OCI-LY7 (cell line): ENCODE measurements at places on chromosomes 1 and 21. TPM values are rescaled to one million over a fixed set of nuclear protein-coding genes. Genes with fewer than 3 reads are reported as not detected.

The C21orf91 gene
- total RNA-seq: 32.8 and 36.5 TPM in 2 replicates

The SLC44A3 gene
- total RNA-seq: not detected in 2 replicates

The FAM72B gene
- 74.1 and 91.4 TPM in 2 replicates for total RNA-seq

The LORICRIN gene
- total RNA-seq: not detected in 2 replicates

The GNG4 gene
- not detected in 2 replicates for total RNA-seq

The NBPF20 gene
- 6.5 and 6.7 TPM in 2 replicates for total RNA-seq

The OR2G6 gene
- not detected in 2 replicates for total RNA-seq

The PADI6 gene
- total RNA-seq: not detected in 2 replicates

The PDC gene
- total RNA-seq: not detected in 2 replicates

The TRAF3IP3 gene
- 46.6 and 53.6 TPM in 2 replicates for total RNA-seq

The HPDL gene
- 21.9 and 25.8 TPM in 2 replicates for total RNA-seq

GRCh38 chr1:22582661-22583635, 19.7 kb downstream of the EPHA8 start:
- DNase-seq: no peak

DNA sequence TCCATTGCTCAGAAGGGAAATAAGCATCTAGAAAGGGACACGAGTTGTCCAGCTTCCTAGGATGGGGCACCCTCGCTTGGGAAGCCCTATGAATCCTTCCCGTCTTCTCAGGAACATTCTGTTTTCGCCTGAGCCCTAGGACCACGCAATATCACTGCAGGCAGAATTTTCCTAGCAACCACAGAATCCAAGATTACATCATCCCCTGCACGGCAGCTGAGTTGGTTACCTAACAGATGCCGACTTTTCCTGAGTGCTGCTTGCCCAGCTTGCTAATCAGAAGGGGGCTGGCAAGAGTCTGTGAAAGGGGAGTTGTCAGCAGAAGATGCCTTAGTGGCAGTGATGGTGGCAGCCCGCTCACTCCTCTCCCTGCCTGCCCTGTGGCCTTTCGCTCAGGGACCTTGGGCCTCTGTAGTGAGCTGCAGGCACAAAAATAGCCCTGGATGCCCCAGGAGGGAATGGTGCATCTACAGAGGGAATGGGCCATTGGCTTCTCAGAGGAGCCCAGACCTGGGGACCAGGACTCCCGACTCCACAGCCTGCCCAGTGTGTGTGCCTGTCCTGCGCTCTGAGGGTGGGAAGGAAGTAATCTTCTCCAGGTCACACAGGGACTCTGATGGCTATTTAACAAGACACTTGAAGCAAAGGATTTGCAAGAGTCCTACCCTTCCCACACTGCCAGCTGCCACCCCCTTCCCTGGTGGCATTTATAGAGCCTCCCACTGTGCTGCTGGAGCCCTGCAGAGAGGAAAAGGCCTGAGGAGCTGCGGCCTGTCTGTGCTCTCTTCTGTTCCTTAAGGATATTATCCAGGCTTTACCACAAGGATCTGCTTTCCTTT, 28.9 kb upstream of the CLSTN1 start:
- no peak for DNase-seq

GRCh38 chr1:172928412-172928811, 122.3 kb downstream of the TNFSF18 start:
- DNase-seq: no peak

- peak; percentile 9 for DNase-seq
Measured at GRCh38 chr1:203271962-203272632, 33.2 kb upstream of the BTG2 start.

DNA sequence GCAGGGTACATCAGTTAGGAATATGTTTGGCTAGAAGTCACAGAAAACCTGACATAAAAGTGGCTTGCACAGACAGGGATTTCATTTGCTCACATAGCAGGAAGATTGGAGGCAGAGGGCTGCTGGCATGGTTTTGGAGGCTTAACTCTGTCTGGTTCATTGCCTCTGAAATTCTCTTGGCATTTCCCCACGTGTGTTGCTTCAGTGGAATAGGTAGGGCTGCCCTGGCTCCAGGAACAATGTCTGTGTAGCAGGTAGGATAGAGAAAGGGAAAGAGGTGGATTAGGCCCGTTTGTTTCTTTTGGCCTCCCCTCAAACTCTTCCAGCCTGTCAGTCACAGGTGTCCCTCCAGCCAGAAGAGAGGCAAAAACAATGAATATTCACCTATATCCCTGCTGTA, 20.5 kb upstream of the SIPA1L2 start:
- DNase-seq: no peak

DNA sequence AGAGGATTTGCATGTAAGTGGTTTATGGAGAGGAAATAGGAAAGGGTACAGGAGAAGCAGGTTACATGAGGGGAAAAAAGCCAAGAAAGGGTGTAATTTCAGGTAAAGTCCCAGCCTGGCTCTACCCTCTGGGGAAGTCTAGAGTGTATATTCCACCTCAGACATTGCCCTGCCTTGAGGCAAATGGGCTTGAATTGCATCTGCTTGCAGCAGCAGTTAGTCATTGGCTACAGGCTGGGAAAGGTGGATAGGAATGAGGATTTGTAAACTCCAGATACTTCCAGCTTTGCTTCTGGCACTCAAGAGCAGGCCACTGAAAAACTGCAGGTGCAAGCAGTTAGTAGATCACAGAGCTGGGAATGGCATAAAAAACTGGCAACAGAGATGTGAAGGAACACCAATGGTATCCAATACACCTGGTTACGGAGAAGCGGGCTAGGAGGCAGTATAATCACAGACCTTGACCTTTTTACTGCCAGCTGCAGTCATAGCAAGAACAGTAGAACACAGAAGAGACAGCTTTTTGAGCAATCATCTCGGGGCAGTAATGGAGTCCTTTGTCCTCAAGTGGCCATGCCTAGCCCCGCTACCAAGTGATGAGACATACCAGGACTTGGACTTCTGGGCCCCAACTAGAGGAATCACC, 226.9 kb upstream of the NRIP1 start:
- no peak for DNase-seq

GRCh38 chr1:62356257-62356835, 37.1 kb upstream of the KANK4 start:
- no peak for DNase-seq

GRCh38 chr1:27292106-27292505, 29.9 kb upstream of the TMEM222 start:
- no peak for DNase-seq

- no peak for DNase-seq
Measured at GRCh38 chr1:8076176-8076575, 50.1 kb upstream of the ERRFI1 start.

GRCh38 chr21:20856926-20857325, 141.3 kb upstream of the NCAM2 start:
- DNase-seq: no peak

DNA sequence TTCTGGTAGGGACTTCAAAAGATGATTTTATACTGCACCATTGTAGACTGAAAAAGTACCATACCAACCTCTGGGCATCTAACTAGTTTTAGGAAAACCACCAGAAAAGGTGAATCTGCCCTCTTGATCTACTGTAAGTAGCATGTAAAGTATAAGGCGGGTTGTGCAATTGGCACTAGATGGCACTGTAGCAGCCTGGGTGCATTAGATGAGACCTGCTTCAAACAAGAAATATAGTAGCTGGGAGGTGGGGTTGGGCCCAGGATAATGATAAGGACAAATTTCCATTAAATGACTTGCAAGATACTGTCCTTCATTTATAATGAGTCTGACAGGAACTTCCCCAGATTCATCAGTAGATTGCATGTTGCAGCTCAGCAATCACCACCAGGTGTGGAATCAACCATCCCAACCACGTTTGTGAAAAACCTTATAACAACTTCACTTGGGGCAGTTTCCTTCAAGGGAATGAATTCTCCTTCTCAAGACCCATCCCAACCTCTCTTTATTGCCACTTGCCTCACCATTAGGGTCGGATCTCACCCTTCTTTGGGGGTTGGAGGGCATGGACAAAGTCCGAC, 37.3 kb upstream of the IL10 start:
- DNase-seq: peak; percentile 51

- no peak for DNase-seq
Measured at GRCh38 chr1:118846443-118846842, 141.7 kb downstream of the TBX15 start.

- DNase-seq: no peak
Measured at GRCh38 chr1:29223521-29223920, 7.2 kb downstream of the MECR start.

GRCh38 chr1:234589854-234590620, 19.9 kb downstream of the IRF2BP2 start:
- no peak for DNase-seq

DNA sequence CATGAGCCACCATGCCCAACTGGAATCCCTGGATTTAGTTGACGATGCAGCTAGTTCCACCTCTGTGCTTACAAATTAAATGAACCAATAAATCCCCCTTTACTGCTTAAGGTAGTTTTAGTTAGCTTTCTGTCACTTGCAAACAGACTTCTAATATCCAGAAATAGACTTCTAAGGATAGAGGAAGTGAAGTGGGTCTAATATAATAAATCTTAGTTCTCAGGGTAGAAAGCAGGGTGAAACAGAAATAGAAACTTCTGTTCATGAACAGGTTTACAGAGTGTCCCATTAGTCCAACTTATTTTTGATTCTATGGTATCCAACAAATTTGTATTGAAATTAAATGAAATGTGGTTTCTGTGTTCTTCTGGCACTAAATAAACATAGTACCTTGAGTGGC, 20.1 kb downstream of the BCAS2 start:
- no peak for DNase-seq

- peak; percentile 88 for DNase-seq
Measured at GRCh38 chr1:153977250-153978240, at the start of gene JTB. TSS of gene JTB (minus strand) at chr1:153977674. CDS start at chr1:153977252, 422 bp downstream.

GRCh38 chr1:232269988-232270387, 359.9 kb downstream of the SIPA1L2 start:
- DNase-seq: no peak

DNA sequence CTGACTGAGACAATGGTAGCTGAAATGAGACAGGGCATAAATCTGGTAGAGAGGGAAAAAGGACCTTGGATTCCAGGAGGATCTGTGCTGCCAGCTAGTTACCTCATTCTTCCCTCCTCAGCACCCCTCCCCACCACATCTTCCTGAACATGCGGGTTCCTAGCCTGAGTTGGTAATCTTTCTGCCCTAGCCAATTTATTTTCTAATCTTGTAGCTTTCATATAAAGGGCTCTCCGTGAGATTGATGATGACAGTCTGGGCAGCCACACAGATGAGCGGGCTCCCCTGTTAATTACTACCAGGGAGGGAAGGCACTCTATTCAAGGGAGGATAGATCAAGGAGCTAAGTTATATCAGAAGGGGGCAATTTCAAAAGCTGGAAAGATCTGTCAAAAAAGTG, 20.2 kb downstream of the ARHGEF11 start:
- no peak for DNase-seq
